ENCODE measurements at places on chromosomes 4 and X.

- DNase-seq = no peak
Measured at GRCh38 chr4:123671636-123672404, 275.2 kb downstream of the SPRY1 start.

- no peak for DNase-seq
Measured at GRCh38 chrX:27242581-27242980, 220.6 kb downstream of the PPP4R3C start.

DNA sequence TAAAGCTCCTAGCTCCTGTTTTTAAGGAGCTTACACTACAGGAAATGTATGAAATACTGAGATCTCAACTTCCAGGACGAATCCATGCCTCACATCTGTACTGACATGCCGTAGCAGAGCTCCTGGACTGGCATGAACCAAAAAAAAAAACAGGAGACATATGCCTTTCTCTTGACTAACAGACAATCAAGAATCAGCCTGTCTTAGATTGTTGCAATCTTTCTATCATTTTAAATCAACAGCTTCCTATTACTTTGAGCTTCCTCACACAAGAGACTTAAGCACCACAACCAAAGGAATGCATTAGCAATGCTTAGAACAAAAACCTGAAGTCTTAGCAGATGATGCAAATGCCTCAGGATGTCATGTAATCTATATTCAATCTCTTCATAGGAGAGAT, 34.7 kb upstream of the AREG start:
- DNase-seq = no peak

DNA sequence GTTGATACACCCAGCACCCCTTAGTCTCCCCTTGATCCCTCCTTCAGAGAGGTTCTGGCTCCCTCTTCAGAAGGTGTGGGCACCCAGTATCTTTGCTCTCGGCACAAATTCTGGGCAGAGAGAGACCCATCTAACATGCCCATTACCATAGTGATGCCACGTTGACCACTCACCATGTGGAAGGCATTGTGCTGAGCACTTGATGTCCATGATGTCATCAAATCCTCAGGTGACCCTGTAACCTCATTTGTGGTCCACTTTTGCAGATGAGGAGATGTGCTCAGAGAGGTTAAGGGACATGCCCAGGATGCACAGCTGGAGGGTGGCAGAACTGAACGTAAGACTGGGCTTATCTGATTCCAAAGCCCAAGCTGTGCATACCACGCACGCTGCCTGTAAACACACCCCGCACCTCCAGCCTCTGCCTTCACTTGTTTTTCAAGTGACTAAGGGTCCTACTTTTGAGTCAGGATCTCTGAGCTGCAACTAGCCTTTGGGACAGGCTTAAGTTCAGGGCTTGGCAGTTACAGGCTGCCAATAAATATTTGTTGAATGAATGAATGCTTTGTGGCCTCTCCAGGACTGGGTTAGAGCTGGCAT, 55.2 kb downstream of the HTRA3 start:
- no peak for DNase-seq

DNA sequence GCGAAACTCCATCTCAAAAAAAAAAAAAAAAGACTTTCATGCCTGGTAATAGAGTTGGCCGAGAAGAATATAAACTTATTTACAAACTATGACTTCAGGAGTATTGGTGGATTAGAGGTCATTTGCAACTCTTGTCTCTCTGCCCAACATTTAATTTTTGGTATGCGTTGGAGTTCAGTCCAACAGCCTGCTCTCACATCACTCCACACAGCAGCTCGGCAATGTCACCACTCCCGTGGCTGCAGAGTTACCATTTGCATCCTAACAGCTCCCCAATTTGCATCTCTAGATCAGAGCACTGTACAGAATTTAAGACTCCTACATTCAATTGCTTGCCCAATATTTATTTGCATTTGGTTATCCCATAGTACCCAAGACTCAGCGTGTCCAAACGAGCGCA, 40.9 kb upstream of the AP1AR start:
- no peak for DNase-seq

- no peak for DNase-seq
Measured at GRCh38 chr4:156336511-156336910, 382.8 kb upstream of the CTSO start.

GRCh38 chr4:38323141-38323641, 340.8 kb upstream of the KLF3 start:
- no peak for DNase-seq

DNA sequence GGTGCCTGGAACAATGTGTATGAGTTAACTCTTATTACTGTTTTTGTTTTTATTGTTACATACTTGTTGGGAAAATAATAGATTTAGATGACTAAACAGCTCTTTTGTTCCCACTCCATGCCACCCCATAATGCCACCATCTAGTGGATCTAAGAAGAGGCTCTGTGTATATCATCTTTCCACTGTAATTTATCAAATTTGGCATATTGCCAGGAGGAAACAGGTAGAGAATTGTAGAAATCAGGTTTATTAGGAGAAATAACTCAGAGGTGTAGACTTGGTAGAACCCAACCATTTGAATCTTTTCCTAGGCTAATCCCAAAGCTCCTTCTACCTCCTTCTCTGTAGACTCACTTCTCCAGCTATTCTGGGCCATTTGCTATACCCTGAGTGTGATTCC, 150.6 kb downstream of the GATB start:
- DNase-seq = no peak

DNA sequence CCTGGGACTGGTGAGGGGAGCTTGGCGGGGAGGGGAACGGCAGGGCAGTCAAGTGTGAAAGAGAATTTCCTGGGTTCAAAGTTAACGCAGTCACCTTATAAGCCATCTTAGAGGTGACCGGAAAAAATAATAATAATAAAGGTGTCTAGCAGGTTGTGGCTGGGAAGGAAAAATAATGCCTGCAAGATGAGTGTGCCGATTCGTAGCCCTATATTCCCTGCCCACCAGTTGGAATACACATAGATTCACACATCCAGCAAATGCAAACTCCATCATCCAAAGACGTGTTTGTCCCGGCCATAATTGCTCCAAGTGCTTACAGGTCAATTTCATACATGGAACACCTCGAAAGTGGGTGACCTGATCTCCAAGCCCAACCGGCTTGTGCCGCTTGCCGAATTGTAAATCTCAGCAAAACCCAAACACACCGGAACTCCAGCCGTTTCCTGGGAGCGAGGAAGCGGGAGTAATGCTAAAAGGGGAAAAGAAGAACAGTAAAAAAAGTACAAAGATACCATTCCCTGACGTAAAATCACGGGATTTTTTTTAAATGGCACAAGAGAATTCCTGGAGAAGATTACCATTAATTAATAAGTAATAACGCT, 1.3 kb upstream of the FAT1 start:
- DNase-seq = no peak

DNA sequence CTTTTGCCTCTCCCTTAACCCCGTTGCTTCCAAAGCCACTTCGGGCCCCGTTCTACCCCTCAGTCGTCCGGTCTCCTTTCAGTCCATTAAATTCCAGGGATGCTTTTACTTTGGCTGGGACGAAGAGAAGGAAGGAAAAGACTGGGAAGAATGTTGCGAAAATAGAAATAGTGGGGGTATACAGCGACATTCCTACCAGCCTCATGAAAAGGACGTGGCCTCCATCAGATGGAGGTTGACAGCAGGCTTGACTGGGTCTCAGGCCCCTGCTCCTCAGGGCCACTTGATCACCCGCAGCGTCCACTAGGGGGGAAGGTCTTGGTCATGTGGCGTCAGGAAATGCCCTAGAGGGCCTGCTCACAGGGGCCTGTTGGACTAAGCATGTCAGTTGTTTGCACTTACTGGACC, 657 bp upstream of the ANKRD50 start:
- peak; percentile 83 for DNase-seq

- no peak for DNase-seq
Measured at GRCh38 chr4:99642725-99643489, 14.7 kb downstream of the C4orf54 start.

DNA sequence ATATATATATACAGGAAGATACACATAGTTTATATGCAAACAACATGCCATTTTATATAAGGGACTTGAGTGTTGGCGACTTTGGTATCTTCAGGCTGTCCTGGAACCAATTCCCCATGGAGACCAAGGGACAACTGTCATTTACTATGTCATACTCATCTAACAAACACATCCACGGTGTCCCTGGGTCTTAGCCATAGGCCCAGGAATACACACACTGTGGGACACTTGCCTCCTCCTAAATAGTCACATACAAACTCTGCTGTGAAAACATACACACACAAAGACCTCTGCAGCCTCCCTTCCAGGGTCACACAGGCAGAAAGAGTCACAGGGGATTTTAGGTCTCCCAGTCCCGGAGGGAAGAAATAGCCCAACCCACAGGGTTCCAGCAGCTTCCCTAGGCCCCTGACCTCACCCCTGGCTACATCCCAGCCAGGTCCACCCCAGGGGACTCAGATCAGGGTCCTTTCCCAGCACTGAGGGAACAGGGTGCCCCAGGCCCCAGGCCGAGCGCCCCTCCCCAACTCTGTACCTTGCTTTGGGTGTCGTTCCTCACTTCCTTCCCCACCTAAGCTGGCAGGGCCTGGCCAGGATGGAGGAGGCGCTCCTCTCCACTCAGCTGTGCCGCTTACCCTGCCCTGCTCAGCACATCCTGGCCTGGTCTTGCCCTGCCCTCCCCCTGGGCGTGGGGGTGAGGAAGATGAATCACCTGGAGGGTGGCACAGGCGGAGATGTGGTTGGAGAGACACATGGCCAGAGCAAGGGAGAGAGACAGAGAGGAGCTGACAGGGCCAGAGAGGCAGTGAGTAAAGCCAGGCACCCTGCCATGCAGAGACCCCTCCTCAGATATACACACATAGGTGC, 21.8 kb downstream of the FGD1 start:
- no peak for DNase-seq

GRCh38 chr4:68249434-68249833, 3.9 kb upstream of the TMPRSS11B start:
- no peak for DNase-seq

- DNase-seq = no peak
Measured at GRCh38 chr4:74134500-74134852, 23.4 kb upstream of the MTHFD2L start.

- DNase-seq = no peak
Measured at GRCh38 chr4:113687067-113687718, 74.3 kb downstream of the CAMK2D start.

GRCh38 chr4:119939071-119939995, 127.3 kb downstream of the MAD2L1 start:
- no peak for DNase-seq

GRCh38 chr4:532588-533317, 33.7 kb downstream of the PIGG start:
- DNase-seq = peak; percentile 1

DNA sequence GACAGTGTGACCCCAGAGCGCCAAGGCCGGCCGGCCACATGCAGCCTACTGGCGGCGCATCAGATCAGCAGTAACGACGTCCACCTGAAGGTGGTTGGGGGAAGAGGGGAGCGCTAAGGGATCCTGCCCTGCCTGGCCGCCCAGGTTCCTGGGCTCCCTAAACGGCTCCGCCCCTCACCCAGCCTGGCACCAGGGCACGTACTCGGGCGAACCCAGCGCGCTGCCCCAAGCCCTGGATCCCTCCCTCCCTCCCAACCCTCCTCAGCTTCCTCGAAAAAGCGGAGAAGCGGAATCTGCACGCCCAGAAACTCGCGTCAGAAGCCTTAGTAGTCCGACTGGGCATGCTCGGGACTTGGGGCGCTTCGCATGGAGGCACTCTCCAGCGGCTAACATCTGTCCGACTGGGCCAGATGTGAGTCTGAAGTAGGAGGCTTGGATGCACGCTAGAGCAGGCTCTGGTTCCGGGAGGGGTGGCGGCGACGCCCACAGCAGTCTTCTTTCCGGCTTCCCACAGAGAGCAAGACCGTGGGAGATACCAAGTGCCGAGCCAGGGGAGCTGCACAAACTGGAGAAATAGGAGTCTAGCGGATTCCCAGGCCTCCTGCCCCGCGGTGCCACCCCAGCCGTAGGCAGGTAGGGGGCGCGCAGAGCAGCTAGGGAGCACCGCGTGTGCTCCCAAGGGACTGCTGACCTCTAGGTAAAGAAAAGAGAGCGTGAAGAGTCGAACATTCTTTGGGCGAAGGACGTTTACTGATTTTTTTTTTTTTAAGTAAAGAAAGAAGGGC, 114.3 kb upstream of the TEX13C start:
- DNase-seq = no peak

DNA sequence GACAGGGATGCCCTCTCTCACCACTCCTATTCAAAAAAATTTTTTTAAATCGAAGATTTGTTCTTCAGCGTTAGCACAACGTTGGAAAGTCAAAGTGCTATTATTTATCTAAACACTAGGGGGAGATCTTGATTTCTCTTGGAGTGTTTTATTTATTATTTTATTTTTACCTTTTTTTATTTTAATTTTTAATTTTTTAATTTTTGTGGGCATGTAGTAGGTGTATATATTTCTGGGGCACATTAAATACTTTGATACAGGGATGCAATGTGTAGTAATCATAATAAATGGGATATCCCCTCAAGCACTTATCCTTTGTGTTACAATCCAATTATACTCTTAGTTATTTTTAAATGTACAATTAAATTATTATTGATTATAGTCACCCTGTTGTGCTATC, 37.4 kb upstream of the SLC10A4 start:
- DNase-seq = peak; percentile 26

DNA sequence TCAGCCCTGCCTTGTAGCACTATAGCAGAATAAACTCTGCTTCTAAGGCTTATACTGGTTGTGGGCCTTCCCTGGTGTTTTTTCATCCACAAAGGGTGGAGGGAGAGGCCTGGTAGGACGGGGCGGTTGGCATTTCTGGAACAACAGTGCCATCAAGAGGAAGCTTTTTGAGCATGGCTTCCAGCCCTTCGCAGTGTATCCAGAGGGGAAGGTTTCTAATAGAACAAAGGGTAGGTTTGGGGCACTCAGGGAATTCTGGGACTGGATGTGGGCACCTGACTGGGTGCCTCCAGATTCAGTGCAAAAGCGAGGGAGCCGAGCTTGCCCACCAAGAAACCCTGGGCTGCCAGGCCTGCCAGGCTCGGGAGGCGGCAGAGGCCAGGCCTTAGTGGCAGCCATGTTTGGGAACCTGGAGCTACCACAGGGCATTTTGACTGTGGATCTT, 229.6 kb upstream of the AGTR2 start:
- DNase-seq = peak; percentile 21

GRCh38 chrX:47179221-47179927, 14.3 kb upstream of the UBA1 start:
- no peak for DNase-seq

DNA sequence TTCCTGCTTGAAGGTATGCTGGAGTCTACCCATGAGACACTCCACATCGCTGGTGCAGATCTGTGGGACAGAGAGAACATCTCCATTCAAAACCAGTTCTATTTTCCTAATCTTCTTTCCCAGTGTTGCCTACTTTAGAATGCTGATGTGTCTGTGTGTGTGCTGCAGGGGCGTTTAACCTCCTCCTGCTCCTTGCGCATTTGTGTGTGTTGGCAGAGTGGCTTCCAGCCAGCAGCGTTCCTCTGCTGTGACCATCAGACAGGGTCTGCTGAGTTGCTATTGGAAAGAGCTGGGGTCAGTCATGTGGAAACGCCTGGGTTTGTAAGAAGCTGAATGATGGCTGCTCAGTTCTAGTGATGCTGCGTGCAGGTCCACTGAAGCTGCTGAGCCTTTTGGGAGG, 223.6 kb downstream of the RBMX2 start:
- no peak for DNase-seq

Measured in kidney capillary endothelial cell (primary cell).